ENCODE measurements at places on chromosomes 2 and 18.

- no peak for DNase-seq
Measured at GRCh38 chr2:143321994-143322393, 192.8 kb downstream of the ARHGAP15 start.

DNA sequence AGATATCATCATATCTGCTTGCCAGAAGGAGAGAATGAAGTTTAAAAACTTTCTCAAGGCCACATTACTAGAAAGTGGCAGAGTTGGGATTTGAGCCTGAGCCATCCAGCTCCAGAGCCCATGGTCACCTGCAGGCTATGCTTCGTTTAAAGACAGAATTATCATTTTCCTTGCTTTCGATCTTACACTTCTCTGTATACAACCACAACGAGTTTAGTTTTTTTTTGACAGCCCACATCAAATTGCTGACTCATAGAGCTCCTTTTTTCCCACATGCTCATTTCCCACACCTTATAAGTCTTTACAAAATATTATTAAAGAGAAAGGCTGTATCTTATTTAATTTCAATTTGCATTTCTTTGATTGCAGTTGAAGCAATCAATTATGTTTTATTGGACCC lies 6.5 kb downstream of the PLEK start:
- peak; percentile 6 for DNase-seq

DNA sequence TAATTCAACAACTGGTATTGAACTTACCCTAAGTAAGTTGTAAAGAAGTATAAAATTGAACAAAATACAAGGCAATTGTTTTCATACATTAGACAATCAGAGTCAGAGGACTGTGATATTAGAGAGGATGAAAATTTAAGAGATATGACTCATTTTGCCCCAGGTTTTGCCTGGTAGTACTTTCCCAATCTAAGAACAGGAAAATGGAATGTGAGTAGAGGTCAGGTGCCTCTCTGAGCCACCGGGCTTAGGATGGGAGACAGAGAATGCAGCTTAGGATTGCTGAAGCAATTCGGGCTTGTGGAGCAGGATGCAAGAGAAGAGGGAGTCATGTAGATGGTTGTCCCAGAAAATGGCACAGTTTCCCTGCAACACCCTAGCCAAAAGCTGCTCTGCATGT lies 219.7 kb upstream of the CHST9 start:
- no peak for DNase-seq

DNA sequence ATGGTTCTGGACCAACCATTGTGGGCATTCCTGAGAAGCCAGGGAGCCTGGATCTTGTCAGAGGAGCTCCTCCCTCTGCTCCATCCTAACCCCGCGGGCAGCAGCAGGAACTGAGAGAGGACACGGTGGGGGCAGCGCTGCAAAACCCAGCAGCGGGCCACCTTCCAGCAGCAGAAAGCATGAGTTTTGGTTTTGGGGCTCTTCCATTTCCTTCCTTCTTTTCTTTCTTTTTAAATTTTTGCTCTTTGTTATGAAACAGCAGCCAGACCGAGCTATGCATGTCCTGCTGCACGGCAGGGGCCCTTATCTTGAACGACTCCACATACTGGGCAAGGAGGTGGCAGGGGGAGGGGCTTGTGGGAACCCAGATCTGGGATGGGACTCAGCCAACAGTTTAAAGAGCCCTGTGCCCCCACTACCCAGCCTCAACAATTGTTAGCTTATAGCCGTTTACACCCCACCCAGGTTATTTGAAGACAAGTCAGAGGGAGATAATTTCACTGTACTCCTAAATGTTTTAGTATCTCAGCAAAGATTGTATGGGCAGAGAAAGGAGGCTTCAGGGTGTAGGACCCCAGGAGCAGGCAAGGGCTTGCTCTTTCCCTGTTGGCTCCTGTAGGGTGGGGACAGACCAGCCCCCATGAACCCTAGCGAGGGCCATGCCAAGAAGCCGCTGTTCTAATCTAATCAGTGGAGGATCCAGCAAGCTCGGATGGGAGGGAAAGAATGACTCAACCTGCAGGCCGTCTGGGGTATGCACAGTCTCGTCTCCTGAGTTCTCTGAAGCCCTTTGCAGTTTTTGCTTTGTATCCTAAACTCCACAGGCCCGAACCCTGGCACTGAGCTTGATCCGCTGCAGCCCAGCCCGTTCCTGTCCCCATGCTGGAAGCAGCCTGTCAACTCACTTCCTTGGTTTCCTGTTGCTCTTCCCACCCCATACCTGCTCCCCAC lies 75.3 kb downstream of the LRRFIP1 start:
- DNase-seq = peak; percentile 89

DNA sequence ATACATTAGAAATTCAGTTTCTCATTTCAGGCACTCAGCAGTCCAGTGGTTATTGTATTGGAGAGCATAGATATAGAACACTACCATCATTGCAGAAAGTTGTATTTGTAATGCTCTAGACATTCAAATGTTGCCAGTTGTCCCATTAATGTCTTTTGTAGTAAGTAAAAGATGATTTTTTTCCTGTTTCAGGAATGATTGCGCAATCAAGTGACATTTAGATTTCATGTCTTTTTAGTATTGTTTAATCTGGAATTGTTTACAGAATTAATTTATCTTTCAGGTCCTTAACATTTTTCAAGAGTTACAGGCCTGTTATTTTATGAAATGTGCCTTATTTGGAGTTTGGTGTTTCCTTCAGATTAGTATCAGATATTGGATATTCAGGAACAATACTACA lies 134.7 kb downstream of the MSTN start:
- peak; percentile 43 for DNase-seq

DNA sequence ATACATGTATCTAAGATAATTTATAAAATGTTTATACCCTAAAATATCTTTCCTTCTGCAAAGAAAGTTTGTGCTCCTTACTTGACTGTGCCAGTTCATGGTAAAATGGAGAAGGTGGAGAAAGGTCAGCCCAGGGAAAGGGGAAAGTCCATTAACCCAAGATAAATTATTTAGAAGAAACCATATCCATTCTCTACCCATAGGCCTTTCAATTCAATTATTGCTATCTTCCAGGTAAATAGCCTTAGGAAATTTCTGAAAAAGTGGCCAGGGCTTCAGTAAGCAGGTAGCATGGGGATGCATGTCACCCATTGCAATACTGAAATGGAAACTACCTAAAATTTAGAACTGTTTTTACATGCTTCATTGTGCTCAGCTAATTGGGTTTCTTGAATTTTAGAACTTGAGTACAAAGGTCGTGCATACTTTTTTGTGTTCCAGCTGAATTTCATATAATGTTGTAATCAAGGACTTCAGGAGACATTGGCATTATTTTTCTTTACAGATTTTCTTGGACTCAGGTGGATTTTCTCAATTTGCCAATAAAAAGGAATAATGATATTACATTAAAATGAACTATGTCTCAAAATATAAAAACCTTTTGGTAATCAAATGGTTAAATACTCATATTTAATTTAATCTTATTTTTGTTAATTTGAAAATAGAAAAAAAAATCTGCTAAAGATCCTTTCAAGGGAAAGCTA lies 124.9 kb downstream of the CSRNP3 start:
- DNase-seq = no peak

DNA sequence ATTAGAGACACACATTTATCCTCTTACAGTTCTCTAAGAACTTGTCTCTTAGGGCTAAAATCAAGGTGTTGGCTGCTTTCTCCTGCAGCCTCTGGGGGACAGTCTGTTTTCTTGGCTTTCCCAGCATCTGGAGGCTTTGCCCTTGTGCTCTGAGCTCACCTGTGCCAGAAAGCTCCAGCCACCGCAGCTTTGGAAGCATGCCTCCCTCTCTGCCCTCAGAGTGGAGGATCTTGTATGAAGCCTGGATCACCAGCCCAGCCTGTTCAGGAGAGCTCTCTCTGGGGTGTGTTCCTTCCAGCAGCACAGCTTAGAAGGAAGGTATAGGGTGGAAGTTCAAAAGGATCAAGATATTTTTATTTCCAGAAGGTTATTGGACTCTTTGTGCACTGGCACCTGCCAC lies 53.1 kb upstream of the TPO start:
- no peak for DNase-seq

DNA sequence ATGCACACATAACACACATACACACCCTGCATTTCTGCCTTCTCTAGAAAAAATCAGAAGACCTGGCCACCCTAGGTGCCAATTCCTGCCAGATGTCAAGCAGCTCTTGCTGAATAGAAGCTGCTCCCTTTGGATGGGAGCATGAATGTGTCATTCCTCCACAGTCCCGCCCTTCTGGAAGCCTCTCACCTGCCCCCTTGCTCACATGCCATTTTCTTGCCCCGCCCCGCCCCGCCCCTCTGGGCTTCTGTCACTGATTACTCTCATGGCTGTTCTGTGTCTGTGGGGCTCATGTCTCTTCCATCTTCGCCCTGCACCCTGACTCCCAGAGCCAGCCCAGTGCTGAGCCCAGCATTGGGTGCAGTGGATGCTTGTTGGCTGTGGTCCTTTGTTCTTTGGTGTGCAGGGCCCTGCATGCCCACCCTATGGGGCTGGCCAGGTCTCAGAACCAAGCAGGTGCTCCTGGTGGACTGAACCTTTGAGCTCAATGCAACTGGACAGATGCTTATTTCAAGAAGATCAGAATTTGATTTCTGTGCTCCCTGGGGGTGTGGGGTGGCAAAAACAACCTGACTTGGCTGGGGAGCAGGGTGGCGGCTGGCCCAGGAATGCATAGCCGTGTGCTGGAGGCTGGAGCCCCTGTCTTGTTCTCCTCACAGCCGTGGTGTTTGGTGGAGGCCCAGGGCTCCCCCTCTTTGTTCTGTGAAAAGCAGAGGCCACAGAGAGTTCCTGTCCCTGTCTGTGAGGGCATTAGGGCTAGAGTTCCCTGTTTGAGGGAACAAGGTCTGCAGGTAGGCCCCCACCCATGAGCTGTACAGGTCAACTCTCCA lies 140.6 kb upstream of the GLI2 start:
- no peak for DNase-seq

GRCh38 chr2:171208657-171209056 lies 48.0 kb upstream of the TLK1 start:
- no peak for DNase-seq

- no peak for DNase-seq
Measured at GRCh38 chr2:189177251-189177840, 2.2 kb downstream of the COL5A2 start.

DNA sequence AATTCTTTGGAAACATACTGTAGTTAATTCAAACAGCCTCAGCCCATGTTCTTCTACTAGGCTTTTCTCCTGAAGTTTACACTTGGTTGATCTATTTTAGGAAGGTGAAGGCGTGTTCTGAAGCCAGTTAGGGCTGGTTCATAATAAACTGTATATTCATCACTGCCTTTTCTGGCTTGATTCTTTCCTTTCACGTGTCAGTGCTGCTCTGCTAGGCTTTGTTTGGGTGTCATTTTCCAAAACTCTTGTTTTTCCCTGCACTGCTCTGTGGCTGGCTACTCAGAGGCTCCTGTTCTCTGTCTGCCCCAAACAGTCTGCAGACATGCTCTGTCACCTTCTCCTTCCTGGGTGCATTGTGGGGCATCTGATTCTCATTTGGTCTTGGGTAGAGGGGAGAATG lies 136.1 kb downstream of the PARD3B start:
- DNase-seq = peak; percentile 36

DNA sequence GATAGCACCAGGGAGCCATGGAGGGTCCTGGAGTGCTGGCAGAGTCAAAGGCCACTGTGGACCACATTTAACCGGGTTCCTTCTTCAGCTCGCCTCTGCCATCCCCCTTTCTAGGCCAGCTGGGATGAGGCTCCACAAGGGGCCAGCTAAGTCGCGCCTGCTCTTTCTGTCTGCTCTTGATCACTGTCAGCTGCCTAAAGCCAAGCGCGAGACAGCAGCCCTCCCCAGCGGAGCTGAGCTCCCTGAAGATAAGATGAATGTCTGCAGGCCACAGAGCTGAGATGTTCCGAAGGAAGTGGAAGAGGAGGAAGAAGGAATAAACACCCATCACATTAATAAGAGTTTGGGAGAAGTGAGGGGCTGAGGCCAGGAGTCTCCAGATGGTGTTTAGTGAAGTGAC lies 99.6 kb downstream of the CELF4 start:
- no peak for DNase-seq

DNA sequence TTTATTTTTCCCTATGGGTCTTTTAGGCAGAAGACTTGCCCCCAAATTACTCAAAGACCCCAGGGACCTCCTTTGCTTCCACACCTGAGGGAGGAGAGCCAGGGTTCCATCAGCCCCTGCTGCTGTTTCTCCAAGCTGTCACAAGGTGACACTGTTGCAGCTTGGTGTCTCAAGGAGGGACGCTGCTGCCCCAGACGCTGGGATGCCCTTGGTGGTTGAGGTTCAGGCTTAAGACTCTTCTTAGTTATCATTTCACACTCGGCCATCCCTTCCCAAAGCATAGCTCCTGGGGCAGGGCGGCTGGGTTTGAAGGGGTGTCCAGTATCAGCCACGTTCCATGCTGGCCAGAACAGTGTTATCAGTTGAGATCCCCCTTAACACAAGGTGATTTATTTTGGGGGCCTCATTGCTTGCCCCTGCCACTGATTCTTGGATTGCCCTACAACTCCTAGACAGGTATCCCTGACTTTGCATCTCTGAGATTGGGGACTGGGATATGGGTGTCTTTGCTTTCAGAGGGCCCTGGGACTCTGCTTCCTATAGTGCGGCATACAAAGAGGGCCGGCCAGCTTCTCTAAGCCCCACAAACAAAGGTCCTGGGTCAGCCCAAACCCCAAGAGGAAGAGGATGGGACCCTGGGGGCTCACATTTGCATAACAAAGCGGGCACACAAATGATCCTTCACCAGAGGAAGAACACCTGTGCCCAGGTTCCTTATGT lies 22.7 kb downstream of the GPR55 start:
- peak; percentile 76 for DNase-seq

DNA sequence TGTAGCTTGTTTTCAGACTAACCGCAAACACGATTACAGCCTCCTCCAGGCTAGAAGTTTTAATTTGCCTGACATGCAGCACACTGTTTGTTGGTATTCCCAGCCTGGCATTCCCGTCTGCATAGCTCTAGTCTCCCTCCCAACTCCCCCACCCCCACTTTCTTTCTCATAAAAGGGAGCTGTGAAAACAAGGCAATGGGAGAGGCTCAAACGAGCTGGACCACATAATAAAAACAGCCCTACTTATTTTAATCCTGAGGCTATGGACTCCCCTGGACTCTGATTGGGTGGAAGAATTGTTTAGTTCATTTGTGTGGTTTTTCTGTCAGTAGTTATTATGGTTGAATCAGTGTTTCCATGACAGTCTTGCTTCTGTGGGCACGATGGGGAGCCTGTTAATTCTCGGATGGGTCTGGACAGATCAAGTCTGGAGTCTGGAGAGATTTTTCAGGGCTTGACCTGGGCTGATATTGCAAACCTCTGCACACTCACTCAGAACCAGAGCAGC lies 1.2 kb downstream of the STON1 start:
- DNase-seq = peak; percentile 85

All from cardiac fibroblast (primary cell).